ENCODE measurements at places on chromosomes 3 and 15.

GRCh38 chr3:121414924-121415323 lies 130.9 kb downstream of the POLQ start:
- no peak for DNase-seq

GRCh38 chr3:157460253-157460652 lies 23.6 kb downstream of the PTX3 start:
- DNase-seq, result no peak

DNA sequence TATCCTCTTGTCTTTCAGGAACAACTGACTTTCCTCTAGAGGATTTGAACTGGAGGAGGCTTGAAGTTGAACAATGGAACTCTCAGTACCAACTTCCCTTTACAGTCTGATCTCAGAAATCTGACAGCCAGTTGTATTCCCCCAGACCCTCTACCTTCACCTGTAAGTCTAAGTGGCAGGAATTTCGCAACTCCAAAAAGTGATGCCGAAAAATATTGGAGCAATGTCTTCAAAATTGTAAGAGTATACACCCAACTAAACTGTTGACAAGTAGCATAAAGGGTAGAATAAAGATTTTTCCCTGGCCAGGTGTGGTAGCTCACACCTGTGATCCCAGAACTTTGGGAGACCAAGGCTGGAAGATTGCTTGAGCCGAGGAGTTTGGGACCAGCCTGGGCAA lies 69.1 kb upstream of the CFAP20DC start:
- no peak for DNase-seq

DNA sequence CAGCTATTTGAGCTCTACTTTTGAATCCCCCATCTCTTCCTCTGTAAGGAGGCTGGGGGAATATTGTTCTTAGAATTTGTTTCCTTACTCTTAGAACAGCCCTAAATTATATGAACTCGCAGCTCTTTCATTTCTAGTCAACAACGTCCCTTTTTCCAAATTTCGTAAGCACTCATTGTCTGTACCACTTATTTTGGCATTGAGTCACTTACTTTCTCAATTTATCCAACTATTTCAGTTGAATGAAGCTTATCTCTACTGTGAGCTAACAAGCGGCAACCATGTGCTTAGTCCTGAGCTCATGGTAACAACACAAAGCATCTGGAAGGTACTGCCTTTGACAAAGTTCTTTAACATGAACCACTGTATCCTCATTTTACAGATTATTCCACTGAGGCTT lies 191.1 kb downstream of the GREM1 start:
- no peak for DNase-seq

- no peak for DNase-seq
Measured at GRCh38 chr3:123997543-123997942, 5.6 kb upstream of the ROPN1 start.

- no peak for DNase-seq
Measured at GRCh38 chr3:129000742-129001100, 383 bp upstream of the EFCC1 start.

- no peak for DNase-seq
Measured at GRCh38 chr15:65816441-65816840, 24.3 kb upstream of the DENND4A start.

GRCh38 chr15:48721061-48721810 lies 75.7 kb upstream of the FBN1 start:
- DNase-seq, result no peak

DNA sequence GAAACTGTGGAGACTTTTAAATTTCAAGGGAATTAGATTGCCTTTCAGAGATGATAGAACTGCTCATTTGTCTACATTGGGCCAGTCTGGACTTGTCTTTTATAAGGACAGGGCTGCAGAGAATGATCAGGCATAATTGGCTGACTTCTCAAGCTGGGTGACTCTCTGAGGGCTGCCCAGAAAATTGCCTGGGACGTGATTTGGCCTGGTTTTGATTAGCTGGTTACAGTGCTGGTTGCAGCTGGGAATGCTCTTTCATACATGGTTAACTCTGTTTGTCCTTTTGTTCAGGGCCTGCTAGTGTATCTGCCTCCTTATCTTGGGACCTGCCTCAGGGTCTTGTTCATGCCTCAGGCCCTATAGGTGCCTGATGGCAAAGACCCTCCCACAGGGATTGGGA lies 245.6 kb downstream of the CLSTN2 start:
- DNase-seq, result no peak

DNA sequence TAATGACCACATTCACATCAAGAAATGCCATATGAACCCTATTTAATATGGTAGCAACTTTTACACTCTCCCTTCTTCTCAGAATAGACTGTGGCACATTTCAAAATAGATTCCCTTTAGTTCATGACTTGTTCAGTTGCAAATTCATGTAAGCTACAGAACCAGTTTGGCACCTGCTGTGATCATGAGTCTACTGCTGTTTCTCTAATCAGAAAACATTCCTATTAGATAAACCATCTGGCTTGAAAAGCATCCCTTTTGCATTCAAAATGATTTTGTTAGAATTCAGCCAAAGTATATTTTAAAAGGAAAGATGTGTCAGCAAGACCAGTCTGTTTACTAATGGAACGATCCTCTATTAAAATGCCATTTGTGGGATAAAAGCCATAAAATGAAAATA lies 304.4 kb downstream of the BCHE start:
- DNase-seq, result no peak

DNA sequence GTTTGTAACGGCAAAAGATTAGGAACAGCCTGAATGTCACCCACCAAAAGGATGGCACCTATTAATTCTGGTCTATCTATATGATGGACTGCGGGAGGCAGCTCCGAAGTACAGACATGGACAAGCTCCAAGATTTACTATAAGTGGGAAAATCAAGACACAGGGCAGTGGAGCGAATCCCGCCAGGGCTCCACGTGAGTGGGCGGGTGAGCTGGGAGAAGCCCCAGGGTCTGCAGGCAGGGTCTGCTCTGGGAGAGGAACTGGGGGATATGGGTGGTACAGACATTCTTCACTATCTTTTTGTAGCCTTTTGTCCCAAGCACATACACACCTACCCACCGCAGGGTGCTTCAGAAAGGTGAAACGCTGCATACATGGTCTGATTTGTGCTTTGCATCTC lies 38.2 kb upstream of the SPTBN5 start:
- no peak for DNase-seq

DNA sequence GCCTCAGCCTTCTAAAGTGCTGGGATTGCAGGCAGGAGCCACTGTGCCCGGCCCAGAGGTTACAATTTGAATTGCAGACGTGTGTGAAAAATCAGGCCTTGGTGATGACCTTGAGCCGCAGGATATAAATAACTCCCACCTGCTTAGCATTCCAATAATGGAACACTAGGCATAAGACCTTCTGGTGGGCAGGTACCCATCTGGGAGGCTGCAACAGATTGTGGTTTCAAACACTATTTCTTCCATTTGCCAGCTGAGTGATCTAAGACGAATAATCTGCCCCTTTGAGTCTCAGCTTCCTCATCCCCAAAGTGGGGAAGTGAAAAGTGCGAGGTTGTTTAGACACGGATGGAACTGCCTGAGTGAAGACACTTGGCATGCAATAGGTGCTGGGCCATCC lies 47.7 kb upstream of the HERC1 start:
- no peak for DNase-seq

DNA sequence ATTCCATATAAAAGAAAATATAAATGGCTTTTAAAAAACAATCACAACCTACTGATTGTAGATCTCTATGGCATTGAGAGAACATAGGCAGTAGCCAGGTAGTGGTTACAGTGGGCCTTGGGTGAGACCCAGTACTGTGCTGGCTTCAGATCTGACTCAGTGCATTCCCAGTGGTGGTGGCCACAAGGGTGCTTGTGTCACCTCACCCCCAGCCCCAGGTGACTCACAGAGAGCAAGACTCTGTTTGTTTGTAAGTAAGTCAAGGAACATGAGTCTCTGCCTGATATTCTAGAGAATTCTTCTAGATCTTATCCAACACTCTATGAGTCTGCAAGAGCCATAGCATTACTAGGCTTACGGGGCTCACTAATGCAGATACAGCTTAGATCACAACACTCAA lies 118.8 kb upstream of the AZI2 start:
- DNase-seq, result no peak

- no peak for DNase-seq
Measured at GRCh38 chr3:30286007-30286669, 320.3 kb upstream of the TGFBR2 start.

- no peak for DNase-seq
Measured at GRCh38 chr3:29601861-29602585, 321.2 kb downstream of the RBMS3 start.
